Progenitor cell of endocrine pancreas (in vitro differentiated cells): ENCODE measurements at places on chromosomes 6 and 20.

DNA sequence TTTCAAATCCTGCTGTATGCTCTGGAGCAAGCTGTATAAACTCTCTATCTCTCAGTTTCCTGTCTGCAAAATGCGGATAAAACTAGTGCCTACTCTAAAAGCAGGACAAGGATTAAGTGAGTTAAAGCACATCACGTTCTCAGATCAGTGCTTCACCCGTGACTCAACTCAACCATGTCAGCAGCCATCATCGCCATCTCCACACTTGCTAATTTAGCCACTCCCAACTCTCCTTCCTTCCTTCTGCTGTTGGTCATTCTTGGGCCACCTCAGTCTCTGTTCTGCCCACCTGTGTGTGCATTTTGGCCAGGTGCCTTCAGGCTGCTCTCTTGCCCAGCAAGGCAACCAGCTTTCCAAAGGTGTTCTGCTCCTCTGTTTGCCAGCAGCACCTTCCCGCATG is 260.0 kb upstream of the CDYL start:
- DNase-seq, result no peak

- DNase-seq, result no peak
Observed at GRCh38 chr6:40754461-40755045, 167.4 kb upstream of the LRFN2 start.

DNA sequence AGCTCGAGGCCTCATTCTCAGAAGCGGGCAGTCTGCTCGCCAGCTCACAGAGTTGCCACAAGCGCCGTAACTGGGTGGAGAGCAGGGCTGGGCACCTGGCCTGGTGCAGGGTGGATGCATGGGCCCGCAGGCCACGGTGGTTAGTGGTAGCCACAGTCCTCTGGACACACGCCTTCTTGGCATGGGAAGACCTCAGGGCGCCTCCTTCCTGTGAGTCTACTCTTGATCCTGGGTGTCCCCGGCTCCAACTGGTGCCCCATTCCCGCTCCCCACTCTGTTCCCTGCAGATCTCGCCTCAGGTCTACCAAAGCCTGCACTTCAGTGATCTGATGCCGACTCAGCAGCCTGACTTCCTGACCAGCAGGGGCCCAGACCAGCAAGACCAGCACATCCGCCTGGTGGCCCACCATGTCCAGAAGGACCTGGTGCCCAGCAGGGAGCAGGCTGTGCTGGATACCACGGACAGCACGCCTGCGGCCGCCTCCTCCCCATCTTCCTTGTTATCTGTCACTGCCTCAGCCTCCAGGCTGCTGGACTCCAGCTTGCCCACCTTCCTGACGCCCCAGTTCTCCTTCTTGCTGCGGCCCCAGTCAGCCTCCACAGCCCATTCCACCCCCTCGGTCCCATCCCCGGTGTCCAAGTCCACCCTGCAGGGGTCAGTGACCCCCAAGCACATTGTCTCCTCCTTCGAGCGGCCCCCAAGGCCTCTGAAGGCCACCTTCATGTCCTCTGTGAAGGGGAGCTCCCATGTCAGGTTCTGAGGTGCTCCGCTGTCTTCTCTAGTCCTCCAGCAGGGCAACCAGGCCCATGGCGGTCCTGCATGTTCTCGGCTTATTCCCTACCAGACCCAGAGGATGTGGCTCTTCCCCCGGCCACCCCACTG is 43.1 kb downstream of the SUN5 start:
- no peak for DNase-seq

DNA sequence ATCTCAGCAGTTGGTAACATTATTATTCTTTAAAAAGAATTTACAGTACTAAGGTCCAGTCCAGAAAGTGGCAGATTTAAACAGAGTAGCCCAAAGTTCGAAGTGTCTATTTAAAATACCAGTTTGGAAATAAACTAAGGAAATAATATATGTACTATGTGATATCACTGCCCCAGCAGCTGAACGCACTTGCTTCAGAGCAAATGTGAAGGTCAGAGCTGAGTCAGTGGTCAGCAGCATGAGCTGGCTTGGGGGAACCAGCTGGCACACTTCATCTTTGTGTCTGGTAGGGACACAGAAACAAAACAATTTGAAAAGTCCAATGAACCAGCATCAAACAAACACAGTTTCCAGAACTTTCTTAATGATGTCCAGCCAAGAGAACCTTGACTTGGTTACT is 15.4 kb downstream of the TMEM14B start:
- no peak for DNase-seq

GRCh38 chr6:97059473-97059872 is 134.9 kb downstream of the KLHL32 start:
- DNase-seq, result no peak

DNA sequence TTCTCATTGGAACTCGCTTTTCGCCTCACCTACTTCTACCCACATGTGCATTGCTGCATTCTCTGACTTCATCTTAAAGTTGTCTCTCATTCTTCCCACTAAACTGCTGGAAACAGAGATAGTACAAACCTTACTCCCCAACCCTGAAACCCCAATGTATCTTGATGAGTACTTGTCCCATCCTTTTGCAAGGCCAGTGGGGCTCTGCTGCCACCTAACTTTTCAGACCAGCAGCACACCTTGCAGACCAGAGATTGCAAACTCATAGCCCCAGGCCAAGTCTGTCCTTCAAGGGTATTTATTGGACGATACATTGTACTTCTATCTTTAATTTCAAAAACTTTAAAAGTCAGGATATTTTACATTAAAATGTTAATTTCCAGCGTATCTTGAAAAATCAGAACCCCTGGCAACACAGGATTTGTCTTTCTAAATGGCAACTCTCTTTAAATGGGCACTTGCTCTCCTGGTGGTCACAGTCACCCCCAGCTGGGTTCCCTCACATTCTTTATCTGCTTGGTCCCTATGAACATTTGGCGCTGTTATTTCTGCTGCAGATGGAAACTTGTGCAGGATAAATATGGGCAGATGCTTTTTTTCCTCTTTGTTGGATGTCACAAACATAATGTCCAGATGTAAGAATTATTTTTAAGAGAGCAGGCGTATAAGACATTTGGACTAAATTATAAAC is 83.9 kb downstream of the SOD2 start:
- no peak for DNase-seq

GRCh38 chr20:58173930-58174707 is 54.3 kb downstream of the ANKRD60 start:
- DNase-seq, result no peak

GRCh38 chr6:65633501-65633900 is 73.5 kb downstream of the EYS start:
- no peak for DNase-seq

GRCh38 chr6:111411978-111412566 is 70.9 kb downstream of the REV3L start:
- no peak for DNase-seq

DNA sequence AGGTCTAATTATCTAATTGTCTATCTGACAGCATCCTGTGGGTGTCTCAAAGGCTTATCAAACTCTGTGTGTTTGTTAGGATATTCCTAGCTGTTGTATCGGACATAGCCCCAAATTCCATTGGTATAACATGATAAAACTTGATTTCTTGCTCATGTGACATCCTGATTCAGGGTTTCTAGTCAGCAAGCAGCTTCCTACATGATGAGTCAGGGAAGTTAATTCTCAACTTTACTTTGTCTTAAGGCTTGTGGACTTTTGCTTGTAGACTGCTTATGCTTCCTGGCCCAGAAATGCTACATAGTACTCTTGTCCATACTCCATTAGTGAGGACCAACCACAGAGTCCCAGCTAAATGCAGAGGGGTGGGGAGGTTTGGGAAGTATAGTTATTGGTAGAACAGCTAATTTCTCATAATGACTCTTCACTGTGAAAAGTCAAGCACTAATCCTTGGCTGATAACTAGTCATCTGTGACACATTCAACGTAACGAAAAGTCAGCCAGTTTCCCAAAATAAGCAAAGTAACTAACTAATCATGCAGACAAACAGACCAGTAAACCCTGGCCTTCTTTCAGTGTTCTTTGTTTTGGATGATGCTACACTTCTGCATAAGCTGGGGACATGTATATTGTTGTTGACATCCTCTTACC is 25.8 kb downstream of the NKAIN2 start:
- DNase-seq, result no peak

DNA sequence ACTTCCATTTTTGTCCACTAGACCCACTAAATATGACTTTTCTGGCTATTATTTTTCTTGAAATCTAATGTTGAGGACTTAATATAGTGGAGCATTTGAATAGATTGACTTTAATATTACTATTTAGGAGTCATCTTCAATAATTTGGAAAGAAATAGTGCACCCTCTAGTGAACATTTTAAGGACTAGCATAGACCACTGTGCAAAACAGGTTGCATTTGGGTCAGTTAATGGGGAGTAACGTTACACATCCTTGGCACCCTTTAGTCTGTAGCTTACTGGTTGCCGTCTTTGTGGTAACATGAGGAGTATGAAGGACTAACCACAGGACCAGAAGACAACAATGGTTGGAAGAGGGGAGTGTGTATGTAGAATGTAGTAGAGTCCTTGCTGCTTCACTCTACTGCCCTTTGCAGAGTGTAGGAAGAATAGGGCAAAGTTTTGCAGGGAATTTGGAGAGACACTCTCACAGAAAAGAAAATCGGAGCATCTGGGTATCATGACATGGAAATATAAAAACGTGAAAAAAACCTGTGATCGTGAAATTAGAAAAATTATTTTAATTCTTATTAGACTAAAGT is 25.2 kb downstream of the RFPL4B start:
- no peak for DNase-seq

DNA sequence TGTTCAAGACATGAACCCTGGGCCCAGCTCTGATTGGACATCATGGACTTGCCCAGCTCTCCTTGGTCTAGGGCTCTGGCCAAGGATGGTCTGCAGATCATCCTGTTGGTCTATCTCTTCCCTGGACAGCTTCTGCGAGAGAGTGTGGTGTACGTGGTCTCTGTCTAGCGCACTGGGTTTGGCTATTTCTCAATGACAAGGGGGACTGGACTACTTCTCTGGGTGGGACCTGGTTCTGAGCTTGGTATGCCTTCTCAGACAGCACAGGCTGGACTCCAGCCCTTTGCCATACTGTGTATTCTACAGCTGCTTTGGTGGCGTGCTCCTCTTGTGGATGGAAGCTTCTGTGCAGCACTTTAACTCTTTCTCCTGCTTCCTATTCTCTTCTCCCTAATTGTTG is 8.5 kb upstream of the RAET1E start:
- no peak for DNase-seq

DNA sequence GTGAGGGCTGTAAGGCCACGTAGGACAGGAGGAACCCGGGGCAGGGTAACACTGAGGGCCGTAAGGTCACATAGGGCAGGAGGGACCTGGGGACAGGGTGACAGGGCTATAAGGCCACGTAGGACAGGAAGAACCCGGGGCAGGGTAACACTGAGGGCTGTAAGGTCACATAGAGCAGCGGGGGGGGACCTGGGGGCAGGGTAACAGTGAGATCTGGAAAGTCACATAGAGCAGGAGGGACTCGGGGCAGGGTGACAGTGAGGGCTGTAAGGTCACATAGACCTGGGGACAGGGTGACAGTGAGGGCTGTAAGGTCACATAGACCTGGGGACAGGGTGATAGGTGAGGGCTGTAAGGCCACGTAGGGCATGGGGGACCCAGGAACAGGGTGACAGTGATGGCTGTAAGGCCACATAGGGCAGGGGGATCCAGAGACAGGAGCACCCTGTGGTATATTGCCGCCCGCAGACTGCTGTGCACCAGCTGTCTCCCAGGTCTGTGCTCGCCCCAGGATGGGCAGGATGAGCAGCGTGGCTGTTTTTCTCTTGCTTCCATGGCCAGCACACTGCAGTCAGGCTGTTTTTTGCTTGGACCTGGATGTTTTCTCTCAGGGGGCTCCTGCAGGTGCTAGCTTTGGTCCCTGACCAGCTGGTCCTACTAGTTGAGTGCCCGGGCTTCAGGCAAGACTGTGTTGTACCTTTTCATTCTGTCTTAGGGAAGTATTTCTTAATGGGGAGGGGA is 55.7 kb downstream of the SYTL3 start:
- DNase-seq, result no peak

DNA sequence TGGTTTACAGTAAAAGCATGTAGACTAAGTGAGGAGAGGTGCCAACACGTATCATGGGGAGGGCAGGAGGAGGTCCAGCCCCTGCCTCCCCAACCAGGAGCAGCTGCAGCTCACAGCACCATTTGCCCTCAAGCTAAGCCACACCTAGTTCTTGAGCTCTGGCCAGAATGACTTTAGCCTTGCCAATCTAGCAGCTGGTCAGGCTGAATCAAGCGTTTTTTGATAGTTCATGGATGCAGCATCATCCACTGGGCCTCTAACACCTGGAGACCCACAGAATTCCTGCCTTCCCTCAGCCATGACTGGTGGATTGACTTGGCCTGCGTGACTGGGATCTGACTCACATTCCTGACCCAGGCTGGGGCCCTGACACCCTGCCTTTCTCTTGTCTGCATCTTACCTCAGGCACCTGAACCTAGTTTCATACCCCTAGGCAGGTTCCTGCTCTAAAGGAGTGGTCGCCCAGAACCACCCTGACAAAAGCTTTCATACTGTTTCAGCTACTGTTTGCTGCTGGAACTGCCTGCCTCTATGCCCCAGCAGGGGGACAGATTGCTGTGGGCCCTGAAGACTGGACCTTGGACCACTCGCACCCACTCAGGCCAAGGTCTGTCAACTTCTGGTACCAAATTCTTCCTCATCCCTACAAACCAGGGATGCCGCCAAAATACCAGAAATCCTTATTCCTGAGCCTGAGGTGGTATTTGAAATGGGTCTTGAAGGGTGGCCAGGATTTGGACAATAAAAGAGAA is 122.3 kb downstream of the QRSL1 start:
- DNase-seq, result no peak

GRCh38 chr20:49850463-49851230 is 38.0 kb downstream of the SLC9A8 start:
- no peak for DNase-seq

- no peak for DNase-seq
Observed at GRCh38 chr6:35052694-35053565, 88.2 kb downstream of the TCP11 start.

DNA sequence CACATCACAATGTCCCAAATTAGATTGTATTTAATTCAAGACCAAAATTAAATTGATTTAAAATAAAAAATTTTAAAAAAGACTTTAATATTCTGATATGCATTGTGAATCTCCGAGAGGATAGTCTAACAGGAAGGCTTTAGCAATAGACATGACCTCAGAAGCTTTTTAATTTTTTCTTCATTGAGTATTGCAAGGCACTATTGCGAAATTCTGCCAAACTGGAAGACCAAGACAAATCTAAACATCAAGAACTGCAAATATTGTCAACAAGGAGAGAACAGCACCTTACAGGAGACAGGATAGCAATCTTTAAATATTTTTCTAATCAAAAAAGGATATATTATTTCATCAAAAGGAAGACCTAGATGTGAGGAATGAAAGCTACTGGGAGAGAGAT is 56.9 kb downstream of the BMP5 start:
- DNase-seq, result no peak

- DNase-seq, result no peak
Observed at GRCh38 chr6:82397962-82398692, 34.5 kb downstream of the TPBG start.

- DNase-seq, result no peak
Observed at GRCh38 chr6:72715119-72715518, 93.3 kb downstream of the KCNQ5 start.

- DNase-seq, result no peak
Observed at GRCh38 chr6:103081876-103082630, 1688.5 kb downstream of the GRIK2 start.

- no peak for DNase-seq
Observed at GRCh38 chr6:105940990-105941389, 145.1 kb upstream of the PRDM1 start.

- no peak for DNase-seq
Observed at GRCh38 chr6:13762611-13763441, 51.2 kb upstream of the RANBP9 start.
